ENCODE measurements at places on chromosomes 7 and 10.

GRCh38 chr7:69922026-69922803 lies 323.9 kb downstream of the AUTS2 start:
- no peak for DNase-seq

GRCh38 chr7:31476073-31476745 lies 37.7 kb upstream of the ITPRID1 start:
- DNase-seq = no peak

GRCh38 chr10:80708808-80709207 lies 171.1 kb downstream of the SH2D4B start:
- DNase-seq = no peak

DNA sequence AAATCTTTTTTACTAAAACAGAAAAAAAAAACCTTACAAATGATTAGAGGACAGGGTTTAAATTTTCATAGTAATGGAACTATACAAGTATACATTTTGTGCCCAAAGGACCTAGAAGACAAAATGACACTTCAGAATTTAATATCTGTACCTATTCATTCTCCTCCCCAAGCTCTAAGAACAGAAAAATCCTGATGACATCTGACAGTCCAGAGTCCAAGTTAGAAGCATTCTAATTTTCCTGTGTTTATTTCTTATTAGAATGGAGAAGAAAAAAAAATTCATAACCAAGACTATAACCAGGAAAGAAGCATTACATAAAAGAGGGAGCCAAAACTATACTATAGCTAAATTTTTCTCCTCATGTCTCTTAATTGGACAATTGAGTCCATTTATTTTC lies 138.9 kb upstream of the SLC13A1 start:
- no peak for DNase-seq

DNA sequence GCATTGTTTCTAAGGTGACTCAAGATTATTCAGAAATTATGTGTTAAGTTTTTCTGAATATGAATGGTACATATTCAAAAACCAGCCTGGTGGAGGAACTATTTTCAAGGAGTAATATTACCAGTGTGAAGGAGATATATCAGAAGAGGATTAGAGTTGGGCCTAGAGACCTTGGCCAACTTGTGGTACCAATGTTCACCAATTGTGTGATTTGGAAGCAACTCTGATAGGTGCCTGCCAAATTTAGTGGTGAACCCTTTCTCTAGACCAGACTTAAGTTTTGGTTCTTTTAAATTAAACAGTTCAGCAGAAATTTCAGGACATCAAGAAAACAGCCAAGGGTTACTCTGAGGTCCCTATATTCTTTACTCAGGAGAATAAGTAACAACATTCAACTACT lies 88.6 kb downstream of the RNLS start:
- DNase-seq = no peak

DNA sequence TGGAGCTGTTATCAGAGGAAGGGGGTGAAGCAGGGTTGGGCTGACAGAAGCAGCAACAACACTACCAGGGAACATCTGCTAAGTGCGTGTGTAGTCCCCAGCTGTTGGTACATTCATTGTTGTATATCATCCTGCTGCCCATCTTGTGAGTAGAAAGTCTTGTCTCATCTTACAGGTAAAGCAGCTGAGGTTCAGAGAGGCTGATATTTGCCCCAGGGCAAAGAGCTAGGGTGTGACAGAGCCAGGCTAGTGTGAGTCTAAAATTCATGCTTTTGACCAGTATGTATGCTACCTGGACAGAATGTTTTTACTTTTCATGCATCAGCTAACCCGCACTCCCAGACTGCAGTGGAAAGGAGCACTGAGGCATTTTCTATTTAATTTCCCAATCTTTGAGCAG lies 221.6 kb downstream of the STK31 start:
- no peak for DNase-seq

DNA sequence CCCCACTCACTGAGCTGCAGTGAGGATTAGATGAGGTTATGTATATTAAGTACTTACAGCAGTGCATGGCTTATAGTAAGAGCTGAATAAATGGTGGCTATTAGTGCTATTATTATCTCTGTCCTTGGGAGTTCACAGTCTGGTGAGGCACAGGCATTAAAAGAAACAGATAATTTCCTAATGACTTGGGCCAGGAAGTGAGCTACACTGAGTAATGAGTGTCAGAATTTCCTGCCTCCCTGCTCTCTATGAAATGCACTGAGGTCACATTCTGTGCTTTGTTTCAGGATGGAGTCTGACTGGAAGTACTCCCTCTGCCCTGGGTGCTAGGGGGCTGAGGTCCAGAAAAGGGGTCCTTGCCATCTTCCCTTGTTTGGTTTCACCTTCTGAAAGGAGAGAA lies 48.7 kb upstream of the LOXL4 start:
- no peak for DNase-seq

DNA sequence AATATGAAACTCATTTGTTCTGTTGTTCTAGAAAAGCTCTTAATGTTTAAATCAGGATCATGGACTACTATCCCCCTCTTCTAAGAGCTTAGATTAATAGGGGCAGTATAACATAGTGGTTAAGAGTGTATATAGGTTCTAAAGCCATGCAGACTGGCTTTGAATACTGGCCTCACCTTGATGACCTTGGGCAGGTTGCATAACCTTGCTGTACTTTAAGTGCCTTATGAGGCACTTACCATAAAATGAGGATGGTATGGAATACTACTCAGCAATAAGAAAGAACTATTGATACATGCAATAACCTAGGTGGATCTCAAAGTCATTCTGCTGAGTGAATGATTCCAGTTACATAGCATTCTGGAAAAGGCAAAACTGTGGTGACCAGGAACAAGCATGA lies 53.6 kb downstream of the GBF1 start:
- DNase-seq = no peak

DNA sequence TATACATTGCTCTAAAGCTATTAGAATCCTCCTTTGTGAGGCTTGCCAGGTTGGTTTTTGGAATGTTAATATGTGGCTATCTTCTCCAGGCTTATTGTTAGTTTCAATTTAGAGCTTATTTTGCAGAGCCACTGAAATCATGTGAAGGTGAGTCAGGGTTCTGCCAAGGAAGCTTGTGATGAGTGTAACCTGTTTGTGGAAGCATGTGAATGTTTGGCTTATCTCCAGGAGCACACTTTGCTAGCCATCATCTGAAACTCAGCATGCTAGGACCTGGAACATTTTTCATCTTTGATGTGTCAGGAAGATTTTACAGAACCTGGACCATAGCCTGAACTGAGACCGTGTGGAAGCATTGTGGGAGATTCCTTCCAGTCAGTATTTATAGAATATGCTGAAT lies 197.3 kb downstream of the PPP1R9A start:
- DNase-seq = no peak

- no peak for DNase-seq
Observed at GRCh38 chr7:112930787-112931186, 140.6 kb upstream of the TMEM168 start.

GRCh38 chr7:98866351-98866750 lies 3.5 kb downstream of the TMEM130 start:
- no peak for DNase-seq

DNA sequence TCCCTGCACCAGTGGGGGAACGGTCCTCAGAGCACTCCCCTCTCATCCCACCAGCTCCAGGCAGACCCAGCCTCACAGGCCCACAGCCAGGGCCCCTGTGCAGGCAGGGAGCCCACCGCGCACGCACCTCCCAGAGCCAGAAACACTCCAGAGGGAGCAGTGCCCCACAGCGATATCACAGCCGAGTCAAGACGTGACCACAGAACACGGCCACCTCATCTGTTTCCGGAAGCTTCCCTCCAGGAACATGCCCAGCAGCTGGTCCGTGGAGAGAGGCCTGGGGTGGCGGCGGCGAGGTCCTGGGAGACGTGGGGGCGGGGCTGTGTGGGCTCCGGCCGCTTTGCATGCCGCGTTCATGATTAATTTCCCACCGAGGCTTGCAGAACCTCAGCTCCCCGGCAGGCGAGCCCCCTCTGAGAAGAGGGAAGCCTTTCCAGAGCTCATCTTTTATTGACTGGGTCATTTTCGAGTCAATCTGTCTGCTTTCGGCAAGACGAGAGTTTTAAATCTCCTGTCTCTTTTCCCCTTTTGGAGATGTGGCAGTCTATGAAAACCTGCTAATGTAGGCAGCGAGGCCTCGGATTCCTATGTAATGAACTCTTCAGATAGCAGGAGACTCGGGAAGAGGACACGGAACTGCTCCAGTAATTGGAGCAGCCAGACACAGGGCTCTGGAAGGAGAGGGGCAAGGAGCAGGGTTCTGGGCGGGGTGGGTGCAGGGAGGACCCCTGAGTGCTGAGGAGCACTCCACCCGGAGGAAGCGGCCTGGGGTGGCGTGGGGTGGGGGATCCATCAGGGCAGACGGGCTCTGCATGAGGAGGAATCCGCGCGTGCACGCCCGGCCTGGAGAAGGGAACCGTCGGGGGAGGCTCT lies 242.8 kb downstream of the ELFN1 start:
- DNase-seq = no peak

DNA sequence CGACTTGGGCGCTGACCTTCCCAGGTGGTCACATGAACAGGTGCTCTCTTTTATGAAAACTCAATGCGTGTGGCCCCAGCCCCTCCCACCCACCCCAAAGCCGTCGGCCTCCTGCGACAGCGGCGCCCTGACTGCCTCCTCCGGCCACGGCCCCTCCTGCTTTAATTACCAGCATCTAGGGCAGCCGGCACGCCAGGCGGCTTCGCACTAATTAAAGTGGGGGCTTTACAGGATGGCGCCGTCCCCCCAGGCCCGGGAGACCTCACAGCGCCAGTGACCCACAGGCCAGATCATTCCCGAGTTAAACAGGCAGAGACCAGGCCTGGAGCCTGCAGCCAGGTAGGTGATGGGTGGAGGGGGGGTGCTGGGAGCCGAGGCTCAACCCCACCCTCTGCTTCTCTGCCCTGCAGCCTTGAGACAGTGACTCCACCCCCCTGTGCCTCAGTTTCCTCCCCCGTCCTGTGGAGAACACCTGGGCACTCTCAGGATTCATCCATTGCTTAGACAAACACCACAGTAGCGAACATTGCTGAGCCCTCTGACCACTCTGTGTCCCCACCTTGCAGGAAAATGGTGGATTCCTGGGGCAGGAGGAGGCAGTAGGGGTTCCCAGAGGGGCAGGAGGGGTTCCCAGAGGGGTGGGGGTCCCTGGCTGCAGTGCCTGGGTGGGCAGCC lies 100.8 kb downstream of the MICALL2 start:
- DNase-seq = no peak

GRCh38 chr7:668139-668931 lies 58.2 kb upstream of the DNAAF5 start:
- no peak for DNase-seq

- no peak for DNase-seq
Observed at GRCh38 chr10:100826983-100827818, 81.8 kb downstream of the PAX2 start.

- no peak for DNase-seq
Observed at GRCh38 chr7:25218191-25218590, 10.1 kb downstream of the NPVF start.

DNA sequence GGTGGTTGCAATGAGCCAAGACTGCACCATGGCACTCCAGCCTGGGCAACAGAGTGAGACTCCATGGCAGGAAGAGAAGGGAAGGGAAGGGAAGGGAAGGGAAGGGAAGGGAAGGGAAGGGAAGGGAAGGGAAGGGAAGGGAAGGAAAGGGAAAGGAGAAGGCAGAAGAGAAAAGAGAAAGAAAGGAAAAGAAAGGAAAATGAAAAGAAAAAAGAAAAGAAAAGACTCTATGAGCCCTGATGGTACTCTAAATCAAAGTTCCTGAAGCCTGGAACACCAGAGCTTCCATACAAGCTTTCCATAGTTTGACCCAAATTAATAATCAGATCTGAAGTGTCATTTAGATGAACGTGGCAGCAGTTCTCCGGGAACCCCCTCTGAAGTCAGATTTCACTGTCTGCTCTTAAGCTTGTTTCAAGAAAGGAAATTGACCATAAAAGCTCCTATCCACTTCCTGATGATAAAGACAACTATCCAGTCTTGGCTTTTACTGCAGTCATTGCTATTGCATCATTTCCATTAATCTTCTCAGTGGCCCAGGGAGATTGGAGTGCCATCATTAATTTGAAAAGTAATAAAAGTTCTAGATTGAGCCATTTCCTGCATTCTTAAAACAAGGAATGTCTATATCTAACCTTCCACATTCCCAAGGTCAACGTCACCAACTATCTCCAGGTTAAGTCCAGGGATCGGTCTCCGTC lies 44.2 kb upstream of the FRMD4A start:
- no peak for DNase-seq

DNA sequence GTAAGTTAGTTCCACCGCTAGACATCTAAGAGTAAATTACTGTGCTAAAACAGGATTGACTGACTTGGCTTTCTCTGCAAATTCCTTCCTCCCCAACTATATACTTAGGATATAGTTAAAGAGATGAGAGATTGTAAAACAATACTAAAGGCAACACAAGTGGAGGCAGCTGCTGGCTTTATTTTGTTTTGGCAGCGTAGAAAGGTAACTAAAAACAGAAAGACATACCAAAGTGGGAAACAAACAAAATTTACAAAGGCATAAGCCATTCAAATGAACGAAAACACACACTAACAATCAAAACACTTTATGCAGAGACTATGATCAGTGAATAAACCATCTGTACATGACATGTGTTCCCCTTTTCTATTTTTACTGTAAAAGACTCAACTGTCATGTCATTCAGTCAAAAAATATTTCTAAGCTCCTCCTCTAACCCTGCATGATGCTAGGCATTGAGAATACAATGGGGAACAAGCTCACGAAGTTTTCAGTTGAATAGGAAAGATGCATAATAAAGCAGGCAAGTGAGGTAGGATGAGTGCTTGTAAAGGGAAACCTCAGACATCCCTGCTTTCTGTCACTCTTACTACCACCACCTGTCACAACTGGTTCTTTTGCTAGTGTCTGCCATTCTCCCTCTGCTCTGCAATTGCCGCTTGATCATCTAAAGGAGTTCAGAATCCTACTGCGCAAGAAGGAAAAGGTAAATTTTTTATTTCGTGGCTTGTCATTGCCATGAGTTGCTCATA lies 64.2 kb upstream of the COL1A2 start:
- no peak for DNase-seq

DNA sequence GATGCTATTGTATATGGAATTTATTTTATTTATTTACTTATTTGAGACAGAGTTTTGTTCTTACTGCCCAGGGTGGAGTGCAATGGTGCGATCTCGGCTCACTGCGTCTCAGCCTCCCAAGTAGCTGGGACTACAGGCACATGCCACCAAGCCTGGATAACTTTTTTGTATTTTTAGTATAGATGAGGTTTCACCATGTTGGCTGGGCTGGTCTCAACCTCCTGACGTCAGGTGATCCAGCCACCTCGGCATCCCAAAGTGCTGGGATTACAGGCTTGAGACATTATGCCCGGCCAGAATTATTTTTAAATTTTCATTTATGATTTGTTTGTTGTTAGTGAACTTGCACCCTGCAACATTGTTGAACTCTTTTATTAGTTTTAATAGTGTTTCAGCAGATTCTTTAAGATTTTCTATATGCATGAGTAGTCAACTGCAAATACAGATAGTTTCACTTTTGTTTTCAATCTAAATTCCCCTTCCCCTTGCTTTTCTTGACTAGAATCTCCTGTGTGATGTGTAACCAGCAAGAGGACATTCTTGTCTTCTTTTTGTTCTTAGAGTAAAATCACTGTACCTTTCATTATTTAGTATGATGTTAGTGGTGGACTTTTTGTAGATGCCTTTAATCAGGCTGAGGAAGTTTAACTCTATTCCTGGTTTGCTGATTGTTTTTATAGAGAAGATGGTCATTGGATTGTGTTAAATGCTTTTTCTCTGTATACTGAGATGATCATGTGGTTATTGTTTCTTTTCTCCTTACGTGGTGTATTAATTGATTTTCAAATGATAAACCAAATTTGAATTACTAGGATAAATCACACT lies 27.8 kb downstream of the ZNF33A start:
- DNase-seq = no peak

- no peak for DNase-seq
Observed at GRCh38 chr7:32092346-32092745, 22.1 kb upstream of the PDE1C start.
